ENCODE measurements at places on chromosomes 2 and 18.

GRCh38 chr2:112597537-112598322, 13.3 kb downstream of the CHCHD5 start:
- no peak for DNase-seq

DNA sequence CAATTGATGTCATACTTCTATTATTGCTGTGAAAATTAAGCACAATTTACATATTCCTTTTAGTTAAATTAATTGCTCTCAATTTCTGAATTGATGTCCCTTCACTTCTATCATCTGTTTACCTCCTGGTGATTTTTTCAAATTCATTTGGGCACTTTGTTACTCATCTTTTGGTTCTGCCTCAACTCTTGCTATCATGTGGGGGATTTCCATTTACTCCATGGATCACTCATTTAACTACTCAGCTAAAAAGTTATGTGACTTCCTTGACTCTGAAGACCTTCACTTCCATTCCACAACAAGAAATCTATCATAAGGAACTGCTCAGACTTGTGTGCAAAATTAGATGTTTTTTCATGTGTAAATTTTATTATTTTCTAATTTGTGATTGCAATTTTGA, 126.2 kb downstream of the EHBP1 start:
- no peak for DNase-seq

GRCh38 chr2:20633794-20634506, 16.9 kb downstream of the HS1BP3 start:
- DNase-seq, result no peak

DNA sequence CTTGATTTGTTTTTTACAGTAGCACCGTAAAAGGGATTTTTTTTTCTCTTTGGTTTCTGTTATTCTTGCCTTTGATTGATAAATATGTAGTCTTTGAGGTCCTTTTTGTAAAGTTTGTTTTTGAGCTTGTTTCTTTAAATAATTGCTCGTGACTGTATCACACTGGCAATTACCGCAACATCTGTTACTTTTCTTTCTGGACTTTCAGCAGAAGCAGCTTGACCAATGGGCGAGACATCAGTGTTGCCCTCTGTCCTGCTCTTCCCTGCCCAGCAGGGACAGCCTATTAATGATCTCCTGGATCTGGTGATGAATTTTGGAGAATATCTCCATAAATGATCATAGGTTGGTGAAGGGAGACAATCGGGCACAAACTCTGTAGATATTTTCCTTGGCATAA, 74.9 kb downstream of the TDRD15 start:
- DNase-seq, result no peak

DNA sequence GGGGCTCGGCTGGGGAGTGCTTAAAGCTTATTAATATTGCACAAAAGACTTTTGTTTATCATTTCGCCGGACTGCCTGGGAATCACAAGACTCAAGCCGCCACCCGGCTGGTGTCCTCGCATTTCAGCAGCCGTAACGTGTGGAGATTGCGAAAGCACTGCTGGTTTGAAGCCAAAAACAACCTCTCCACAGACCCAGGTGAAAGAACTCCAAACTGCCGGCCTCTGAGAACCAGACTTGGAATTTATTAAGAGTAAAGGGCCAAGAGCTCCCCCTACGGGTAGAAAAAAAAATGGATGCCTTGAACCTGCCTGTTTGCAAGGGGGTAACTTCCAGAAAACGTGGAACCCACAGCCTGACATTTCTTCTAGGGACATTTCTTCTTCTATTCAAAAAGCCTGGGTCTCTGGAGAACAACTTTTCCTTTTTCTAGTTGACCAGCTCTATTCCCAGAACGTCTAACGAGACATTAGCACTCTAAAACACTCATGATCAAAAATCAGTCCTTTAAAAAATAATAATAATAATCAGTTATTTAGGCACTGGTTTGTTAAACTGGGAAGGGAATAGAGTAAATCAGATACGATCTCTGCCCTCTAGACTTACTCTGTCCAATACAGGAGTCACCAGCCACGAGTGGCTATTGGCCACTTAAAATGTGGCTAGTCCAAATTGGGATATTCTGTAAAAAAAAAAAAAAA, 216.3 kb downstream of the C1D start:
- DNase-seq, result peak; percentile 6

GRCh38 chr18:69495338-69495737, 94.7 kb downstream of the DOK6 start:
- no peak for DNase-seq
